Caco-2 (cell line): ENCODE measurements at places on chromosomes 6 and 20.

GRCh38 chr20:62900692-62901584 lies 25.4 kb downstream of the DIDO1 start:
- DNase-seq = peak; percentile 81

- DNase-seq = peak; percentile 87
Observed at GRCh38 chr6:4647414-4648365, 128.5 kb upstream of the CDYL start.

GRCh38 chr6:139940741-139941729 lies 566.6 kb upstream of the CITED2 start:
- DNase-seq = no peak

- no peak for DNase-seq
Observed at GRCh38 chr6:37920667-37921066, 101.1 kb downstream of the ZFAND3 start.

DNA sequence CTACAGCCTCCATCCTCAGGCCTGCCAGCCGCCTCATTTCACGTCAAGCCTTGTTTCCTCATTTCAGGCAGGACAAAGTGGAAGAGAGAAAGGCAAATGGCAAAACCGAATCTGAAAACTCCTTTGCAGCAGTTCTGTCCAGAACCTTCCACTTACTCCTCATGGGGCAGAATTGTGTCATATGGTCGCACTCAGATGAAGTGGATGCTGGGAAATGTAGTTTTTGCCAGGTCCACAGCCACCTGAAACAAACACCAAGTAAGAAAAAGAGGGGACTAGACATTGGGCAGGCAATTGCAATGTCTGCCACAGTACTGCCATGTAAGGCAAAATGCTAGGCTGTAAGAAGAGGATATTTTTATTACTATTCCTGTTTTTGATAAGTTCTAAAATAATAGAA lies 44.9 kb downstream of the ISM1 start:
- DNase-seq = no peak

DNA sequence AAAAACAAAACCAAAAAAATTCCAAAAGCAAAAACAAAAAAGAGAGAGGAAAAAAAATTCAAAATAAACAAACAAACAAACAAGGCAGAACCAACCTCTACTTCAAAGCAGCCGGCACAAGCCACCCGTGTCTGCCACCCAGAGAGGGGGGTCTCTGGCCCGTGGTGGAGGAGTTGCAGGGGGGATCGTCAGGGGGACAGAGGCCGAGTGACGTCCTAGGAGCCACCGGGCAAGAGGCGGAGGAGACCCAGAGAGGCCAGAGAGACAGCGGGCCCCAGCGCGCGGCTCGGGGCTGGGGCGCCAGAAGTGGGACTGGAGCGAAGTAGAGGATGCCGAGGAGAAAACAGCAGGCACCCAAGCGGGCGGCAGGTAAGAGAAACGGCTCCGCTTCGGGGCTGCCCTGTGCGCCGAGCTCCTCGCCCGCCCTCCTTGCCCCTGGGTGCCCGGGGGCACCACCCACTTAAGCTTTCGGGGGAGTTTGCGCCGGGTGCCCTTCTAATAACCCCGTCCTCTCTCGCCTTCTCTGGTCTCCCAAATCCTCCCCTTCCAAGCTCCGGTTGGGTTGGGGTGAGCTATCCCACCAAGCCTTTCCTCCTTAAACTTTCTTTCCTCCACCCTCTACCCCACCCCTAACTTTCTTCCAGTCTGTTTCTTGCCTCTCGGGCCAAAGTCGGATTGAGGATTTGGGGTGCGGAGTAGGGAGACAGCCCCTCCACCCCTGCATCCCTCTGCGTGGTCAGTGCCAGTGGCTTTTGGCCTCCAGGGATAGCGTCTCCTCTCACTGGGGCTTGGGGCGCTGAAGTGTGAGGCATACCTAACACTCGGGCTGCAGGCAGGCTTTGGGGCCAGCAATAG lies 1.0 kb downstream of the TSHZ2 start:
- no peak for DNase-seq

DNA sequence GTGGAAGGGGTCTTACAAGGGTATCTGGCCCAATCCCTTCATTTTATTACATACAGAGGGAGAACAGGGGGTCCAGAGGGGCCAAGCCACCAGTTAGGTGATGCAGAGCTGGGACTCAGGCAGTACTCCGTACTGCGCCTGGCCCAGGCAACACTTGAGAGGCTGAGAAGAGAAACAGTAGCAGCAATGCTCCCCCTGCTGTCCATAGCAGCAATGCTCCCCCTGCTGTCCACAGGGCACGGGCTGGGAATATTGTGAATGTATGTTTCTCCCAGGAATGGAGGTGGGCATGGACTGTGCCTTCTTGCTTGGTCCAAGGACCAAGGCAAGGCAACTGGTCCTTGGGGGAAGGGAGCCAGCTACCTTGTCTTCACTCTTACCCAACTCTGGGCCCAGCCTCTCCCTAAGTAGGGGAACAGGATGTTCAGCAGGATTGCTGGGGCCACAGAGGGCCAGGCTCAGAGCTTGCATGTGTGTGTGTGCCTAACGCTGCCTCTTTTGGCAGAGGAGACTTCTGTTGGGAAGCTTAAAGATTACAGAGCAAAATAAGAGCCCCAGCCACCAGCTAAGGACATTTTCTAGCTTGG lies 14.8 kb upstream of the FAM83C start:
- DNase-seq = peak; percentile 88

DNA sequence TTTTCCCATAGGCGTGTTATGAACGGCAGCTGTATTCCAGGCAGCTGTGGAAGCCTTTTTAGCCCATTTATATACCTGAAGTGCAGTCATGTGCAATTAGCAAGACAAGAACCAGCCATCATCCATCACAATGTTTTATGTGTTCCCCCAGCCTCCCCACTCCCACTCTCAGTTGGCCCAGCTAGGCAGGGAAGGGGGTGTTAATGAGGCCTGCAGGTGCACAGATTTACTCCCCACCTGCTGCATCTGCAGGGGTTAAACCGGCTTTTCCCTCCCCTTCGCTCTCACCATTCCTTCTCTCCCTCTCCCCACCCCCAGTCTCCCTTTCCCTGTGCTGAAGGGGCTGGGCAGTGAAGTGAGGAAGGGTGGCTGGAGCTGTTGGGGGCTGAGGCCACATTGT lies 149.8 kb upstream of the AKAP12 start:
- DNase-seq = no peak

DNA sequence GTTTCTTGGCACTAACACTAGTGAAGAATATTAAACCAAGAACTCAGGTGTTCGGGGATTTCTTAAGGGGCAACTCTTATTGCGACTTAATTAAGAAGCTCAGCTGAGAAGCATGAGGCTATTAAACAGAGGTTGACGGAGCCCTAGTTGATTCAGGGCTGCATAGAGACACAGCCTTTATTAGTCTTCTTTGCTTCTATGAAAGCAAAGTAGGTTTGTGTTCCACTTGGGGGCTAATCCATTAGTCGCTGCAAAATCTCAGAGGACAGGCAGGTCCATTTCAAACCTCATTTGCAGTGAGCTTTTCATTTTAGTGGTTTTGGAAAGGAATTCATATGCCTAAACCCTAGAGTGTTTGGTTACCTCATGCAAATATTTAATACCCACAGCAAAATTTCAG lies 506.6 kb upstream of the SULF2 start:
- DNase-seq = peak; percentile 5

- peak; percentile 22 for DNase-seq
Observed at GRCh38 chr6:40536442-40536841, 50.7 kb downstream of the LRFN2 start.

- no peak for DNase-seq
Observed at GRCh38 chr20:14062786-14063185, 67.5 kb downstream of the MACROD2 start.

GRCh38 chr20:4950841-4951240 lies 50.5 kb downstream of the SLC23A2 start:
- no peak for DNase-seq

DNA sequence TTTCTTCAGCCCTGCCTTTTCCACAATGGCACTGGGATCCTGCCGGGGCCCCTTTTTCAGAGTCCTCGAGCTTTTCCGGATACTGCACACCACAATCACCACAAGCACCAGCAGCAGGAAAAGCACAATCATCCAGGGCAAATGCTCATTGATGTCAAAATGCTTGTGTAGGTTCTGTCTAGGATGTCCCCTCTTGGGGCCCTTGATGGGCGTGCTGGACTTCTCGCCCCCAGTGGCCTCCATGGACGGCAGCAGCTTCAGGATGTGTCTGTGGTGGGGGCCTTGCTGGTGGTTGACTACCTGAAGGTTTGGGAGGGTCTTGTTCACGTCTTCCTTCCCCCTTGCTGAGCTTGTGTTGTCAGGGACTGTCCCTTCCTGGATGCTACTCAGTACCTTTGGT lies 25.7 kb downstream of the TNFRSF21 start:
- no peak for DNase-seq

GRCh38 chr20:18580012-18580411 lies 7.8 kb upstream of the DTD1 start:
- no peak for DNase-seq

GRCh38 chr20:43590392-43591303 lies at the start of gene IFT52:
Gene IFT52, plus strand, starts transcription at chr20:43590937. Its CDS starts 3,762 bp downstream, at chr20:43594699.
- DNase-seq = peak; percentile 98

DNA sequence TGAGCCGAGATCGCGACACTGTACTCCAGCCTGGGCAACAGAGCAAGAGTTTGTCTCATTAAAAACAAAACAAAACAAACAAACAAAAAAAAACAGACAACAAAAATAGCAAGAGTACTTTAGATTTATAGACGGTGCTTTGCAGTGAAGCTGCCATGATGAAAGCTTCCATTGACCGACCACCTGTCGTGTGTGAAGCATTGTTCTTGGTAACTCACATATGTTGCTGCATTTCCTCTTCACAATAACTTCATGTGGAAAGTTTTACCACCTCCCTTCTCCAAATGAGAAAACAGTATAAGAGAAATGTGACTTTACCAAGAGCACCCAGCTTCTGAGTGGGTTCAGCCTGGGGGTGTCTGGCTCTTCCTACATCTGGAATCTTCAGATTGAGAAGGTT lies 56.4 kb upstream of the PTGIS start:
- no peak for DNase-seq

DNA sequence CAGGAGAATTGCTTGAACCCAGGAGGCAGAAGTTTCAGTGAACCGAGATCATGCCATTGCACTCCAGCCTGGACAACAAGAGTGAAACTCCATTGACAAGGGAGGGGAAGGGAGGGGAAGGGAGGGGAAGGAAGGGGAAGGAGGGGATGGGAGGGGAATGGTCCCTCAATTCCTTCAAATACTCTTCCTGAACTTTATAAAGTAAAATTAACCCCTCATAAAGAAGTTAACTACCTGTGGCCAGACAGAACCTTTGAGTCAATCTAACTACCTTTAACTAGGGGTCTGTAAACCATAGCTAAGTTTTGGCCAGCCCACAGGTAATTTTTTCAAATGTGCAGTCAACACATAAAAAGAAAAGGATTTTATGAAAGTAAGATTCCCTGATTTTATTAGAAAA lies 131.0 kb downstream of the ZMYND8 start:
- no peak for DNase-seq

DNA sequence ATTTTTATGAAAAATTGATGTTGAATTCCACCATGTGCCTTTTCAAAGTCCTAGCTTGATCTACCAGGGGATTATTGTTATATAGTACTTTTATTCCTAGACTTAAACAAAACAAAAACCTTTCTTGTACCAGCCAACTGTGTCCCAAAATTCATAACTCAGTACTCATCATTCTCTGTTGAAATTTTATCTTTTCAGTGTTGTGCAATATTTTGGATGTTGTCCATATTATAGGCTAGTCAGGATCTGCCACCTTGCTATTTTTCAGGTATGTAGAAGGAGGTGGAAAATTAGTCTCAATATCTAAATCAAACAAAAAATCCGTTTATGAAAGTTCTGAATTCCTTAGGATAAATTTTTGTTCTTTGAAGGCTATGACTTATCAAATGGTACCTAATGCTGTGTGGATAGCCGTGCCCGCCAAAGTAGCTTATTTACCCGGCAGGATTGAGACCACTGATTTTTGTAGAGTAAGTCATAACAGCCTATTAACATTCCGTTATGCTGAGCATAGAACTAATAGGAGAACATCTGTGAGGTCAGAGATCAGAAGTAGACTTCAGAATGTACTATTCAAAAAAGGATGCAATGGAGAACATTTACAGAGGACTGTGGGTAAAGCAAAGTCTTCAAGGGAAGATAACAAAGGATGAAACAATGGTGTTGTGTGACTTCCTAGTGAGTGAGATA lies 304.7 kb downstream of the SOX4 start:
- DNase-seq = no peak

DNA sequence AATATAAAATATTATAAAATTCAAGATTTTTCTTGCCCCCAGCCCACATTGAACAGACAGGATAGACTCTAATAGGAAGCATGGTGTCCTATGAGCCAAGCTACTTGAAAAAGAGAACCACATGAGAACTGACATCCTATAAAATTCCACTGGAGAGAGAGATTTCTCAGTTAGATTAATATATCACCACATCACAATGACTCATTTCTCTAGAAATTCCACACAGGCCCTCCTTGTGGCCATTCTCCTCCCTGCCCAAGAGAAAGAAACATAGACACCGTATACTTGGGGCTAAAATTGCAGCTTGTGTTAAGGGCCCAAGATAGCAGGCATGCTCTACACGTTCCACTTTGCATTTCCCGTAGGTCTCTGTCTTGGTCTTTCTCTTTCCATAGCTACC lies 481.4 kb downstream of the PTPRT start:
- DNase-seq = no peak

DNA sequence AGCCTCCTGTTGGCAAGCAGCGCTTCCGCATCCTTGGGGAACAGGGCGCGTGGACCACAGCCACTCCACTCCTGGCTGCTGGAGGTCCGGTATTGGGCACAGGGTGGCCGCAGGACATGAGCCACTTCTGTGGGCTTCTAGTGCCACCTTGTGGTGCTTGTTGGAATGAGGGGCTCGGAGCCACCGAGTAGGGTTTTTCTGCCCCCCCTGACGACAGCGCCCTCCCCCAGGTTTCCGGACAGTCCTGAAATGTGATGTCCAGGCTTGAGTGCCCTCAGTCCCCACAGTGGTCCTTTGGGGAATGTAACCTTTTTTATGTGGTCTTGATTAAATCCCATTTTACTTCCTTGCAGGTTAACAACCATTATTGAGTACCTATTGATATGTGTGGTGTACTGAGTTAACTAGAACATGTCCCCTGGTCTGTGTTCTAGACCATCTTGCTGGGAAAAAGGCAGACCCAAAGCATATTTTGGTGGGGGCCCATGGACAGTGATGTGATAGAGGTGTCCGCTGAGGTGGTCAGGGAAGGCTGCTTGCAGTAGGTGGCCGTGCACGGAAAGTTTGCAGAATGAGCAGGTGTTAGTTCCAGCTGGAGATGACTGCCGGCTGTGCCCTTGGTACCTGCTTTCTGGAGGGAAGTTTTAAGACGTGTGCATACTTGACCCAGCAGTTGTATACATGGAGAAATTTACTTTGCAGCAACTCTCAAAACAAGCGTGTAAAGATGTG lies 70.0 kb downstream of the PTPN1 start:
- peak; percentile 82 for DNase-seq
